ENCODE measurements at places on chromosomes 4 and X.

- DNase-seq = no peak
Observed at GRCh38 chr4:145816091-145816490, 122.5 kb downstream of the ZNF827 start.

DNA sequence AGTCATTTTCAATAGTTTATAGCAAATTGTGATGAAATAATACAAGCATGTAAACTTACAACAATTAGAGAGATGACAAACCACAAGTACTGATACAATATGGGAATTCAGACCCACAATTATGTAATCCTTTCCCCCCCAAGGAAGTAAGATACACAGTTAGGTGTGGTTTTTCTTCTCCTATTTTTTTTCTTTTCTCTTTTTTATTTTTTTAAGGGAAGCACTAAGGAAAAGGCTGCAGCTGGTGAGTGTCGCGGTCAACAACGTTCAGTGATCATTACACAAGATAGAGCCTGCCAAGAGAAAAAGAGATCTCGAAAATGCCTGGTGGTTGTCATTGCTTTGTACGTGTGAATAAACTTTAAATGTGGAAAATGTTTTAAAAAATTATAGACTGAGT, 9.8 kb downstream of the NDNF start:
- no peak for DNase-seq

DNA sequence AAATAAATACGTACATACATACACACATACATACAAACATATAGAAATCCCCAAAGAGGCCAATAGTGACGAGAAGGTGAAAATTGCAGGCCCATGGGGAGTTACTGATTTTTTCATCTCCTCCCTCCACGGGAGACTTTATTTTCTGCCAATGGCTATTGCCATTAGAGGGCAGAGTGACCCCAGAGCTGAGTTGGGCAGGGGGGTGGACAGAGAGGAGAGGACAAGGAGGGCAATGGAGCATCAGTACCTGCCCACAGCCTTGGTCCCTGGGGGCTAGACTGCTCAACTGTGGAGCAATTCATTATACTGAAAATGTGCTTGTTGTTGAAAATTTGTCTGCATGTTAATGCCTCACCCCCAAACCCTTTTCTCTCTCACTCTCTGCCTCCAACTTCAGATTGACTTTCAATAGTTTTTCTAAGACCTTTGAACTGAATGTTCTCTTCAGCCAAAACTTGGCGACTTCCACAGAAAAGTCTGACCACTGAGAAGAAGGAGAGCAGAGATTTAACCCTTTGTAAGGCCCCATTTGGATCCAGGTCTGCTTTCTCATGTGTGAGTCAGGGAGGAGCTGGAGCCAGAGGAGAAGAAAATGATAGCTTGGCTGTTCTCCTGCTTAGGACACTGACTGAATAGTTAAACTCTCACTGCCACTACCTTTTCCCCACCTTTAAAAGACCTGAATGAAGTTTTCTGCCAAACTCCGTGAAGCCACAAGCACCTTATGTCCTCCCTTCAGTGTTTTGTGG, 180.7 kb downstream of the AR start:
- no peak for DNase-seq

GRCh38 chrX:55159551-55159950, 60.6 kb upstream of the PAGE5 start:
- no peak for DNase-seq

DNA sequence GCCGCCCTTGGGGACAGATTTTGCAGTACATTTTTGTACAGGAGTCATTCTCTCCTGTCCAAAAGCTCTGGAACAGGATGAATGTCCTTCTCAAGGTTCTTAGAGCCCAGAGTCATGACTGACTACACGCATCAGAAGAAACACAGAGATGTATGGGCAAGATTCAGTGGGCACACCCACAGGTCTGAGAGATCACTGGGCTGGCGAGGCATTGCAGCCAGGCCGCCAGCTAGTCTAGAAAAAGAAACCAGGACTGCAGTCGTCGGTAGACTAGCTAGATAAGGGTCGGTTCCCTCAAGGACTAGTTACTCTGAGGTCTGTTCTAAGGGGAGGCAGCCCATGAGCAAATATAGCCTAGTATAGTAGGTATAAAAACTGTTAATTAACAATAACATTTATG, 19.8 kb downstream of the GBA3 start:
- DNase-seq = no peak

DNA sequence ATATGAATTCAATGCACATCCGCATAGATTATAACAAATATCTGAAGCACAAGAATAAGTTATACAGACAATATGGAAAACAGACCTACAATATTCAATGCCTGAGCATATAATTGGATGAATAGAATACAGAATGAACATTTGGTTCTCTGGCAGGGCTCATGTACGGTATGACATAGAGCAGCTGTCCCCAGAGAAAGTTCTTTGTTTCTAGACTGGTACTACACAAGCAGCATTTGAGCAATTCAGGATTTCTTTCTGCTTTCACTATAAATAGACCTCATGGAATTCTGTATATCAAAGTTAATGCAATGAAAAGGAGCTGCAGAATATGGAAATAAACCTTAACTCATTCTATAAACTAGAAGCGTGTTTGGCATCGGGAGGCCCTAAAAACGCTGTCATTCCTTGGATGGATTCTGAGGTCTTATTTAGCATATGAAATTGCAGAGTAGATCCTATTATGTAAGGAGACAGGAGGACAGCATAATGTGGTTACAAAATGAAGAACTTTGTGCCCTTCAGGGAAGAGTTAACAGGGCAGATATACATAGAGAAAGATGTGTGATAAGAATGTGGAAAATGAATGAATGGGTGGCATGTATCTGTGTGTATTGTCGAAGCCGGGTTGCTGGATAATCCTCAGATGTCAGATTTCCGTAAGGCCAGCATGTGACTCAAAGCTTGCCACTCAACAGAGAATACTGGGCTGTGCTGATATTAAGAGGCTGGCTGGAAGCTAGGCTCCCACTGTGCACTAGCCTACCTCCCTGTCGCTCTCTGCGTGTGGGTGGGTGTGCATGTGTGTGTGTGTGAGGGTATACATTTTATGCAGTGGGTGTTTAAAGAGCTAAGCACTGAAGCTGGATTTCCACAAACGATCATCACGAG, 103.3 kb upstream of the SLC4A4 start:
- DNase-seq = no peak

DNA sequence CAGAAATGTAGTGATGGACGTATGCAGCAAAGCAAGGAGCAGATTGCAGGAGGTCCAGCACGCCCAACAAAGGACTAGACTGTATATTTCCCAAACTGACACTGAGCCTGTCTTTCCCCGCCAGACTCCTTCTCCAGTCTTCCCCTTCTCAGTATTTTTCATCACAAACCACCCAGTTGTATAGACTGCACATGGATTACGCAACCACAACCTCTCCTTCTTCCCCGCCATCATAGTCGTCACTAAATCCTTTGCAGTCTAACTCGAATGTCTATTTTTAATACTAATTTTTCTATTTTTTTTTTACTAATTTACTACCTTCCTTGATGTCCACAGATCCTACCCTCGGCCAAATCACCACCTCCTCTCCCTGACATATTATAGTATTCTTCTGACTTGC, 105.4 kb downstream of the MTNR1A start:
- DNase-seq = no peak

Data from omental fat pad (tissue), 4 donors.